ENCODE measurements at places on chromosomes 6 and 20. TPM values are rescaled to one million over a fixed set of nuclear protein-coding genes. Genes with fewer than 3 reads are reported as not detected.

The TFAP2D gene
- polyA plus RNA-seq: not detected

The CD109 gene
- polyA plus RNA-seq: 15.5 TPM

DNA sequence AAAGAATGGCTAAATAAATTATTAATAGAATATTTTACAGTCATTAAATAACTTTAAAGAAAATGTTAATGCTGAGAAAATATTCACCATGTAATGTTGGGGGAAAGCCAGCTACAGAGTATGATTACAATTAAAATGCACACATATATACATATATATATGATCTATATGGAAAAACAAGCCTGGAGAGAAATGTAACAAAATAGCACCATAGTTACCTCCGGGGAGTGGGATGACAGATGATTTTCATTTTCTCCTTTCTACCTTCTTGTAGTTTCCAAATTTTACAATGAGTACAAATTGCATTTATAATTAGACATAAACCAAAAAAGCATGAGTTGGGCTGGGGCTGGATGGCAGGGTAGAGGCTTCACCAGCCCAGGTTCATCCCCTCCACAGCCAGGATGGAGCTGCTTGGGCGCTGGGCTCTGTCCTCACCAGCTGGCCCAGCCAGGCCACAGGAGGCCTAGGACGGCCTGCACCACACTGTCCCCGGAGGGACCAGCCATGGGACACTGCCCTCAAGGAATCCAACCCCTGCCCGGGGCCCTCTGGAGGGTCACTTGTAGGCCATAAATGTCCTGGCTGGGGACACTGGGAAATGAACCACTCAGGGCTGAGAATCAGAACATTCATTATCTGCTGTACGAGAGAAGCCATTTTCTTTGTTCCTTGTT lies 10.3 kb downstream of the C20orf203 start:
- DNase-seq: no peak

DNA sequence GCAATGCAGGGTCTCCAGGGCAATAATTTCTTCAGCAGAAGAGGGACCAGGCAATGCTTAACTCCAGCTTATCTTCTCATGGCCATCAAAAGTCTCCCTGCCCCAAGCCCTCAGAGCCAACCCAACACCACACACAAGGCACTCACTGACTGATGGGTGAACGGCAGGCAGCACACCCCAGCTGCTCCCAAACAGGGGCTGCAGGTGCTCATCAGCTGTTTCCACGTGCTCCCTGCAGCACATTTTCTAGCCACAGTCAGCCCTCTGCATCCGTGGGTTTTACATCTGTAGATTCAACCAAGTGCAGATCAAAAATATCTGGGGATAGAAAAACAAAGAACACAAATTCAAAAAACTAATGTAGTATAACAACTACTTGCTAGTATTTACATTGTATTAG lies 4.0 kb upstream of the GABRR1 start:
- no peak for DNase-seq

DNA sequence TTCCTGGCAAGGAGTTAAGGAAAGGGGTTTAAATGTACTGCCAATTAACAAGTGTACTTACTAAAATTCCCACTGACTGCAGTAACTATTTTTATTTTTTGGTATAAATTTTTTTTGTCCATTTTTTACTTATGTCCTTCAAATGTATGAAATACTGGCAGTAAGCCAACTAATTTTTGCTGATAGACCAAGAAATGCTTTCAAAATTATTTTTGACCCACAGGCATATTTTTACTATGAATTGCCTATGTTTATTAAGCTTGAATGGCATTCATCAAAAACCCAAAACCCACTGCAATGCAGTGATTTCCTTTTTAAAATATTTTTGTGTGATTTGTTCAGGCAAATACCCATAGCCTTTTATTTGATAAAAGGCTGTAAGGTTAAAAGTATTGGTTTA lies 560.1 kb downstream of the UTRN start:
- DNase-seq: no peak

GRCh38 chr20:58405504-58406291 lies 16.7 kb downstream of the VAPB start:
- DNase-seq: no peak

GRCh38 chr20:62381202-62381797 lies 5.6 kb upstream of the RPS21 start:
- DNase-seq: no peak

All from right renal cortex interstitium (tissue), 3 donors.